Renal cortex interstitium (tissue), 15 donors: ENCODE measurements at places on chromosomes 16 and 17. TPM values are rescaled to one million over a fixed set of nuclear protein-coding genes. Genes with fewer than 3 reads are reported as not detected.

KRT34 gene
- not detected for polyA plus RNA-seq

USP6 gene
- 10.4 TPM for polyA plus RNA-seq

SLC4A1 gene
- 12.1 TPM for polyA plus RNA-seq

KCNJ2 gene
- 3.1 TPM for polyA plus RNA-seq

RSL1D1 gene
- polyA plus RNA-seq: 289 TPM

RNF222 gene
- polyA plus RNA-seq: 0.07 TPM

DHRS7C gene
- polyA plus RNA-seq: not detected

KRT15 gene
- polyA plus RNA-seq: 0.72 TPM

GRCh38 chr16:75593308-75593707 lies 27.1 kb downstream of the GABARAPL2 start:
- DNase-seq: no peak

DNA sequence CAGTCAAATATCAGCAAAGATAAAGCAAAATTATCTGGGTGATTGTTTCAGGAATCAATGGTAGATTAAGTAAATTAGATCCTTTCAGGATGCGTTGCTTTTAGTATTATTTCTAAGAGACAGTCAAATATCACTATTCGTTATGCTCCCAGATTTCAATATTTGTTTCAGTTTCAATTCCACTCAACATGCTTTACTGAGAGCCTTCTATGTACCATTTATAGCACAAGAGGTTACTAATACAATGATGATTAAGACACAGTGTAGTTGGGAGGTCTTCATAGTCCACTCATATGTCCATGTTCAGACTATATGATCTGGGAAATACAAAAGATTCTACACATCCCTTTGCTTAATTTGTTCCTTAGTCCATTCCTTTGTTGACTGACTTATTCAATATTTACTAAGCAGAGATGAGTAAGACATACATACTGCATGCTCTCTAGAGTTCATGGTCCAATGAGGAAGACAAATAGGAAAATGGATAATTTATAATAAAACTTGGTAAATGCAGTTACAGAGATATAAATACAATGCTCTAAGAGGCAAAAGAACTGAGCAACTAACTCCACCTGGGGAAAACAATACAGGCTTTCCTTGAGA lies 88.2 kb upstream of the NOG start:
- no peak for DNase-seq

GRCh38 chr17:77698903-77699623 lies 259.4 kb upstream of the TNRC6C start:
- no peak for DNase-seq

DNA sequence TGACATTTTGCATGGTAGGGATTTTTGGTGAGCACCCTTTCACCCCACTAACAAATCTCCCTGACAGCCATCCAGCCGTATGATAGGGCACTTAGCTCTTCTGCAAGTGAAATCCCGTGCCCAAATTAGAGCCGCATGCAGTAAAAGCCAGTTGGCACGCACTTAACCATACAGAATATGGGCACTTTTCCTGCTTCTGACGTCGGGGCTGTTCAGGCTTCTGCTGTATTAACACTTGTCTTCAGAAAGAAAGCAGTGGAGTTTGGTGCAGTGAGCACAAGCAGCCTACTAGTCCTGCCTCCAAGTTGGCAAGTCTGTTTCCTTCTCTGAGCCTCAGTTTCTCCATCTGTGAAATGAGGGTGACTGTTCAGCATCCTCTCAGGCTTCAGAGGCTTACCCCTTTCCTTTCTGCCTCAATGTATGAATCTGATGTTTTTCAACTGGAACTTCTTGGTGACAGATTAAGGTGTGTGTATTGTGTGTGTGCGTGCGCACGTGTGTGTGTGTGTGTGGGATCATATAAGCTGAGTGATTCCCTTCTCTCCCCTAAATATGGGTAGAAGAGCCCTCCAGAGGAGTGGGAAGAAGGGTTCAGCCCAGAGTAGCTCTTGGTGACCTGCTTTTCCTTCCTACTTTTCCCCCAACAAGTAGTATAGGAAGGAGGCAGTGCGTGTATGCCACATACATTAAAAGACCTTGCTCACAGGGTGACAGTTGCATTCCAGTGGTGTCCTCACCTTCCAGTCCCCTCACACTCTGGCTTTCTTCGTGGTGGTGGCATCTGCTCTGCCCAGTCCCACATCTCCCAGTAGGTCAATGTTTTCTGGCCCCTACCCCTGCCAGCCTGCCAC lies 19.0 kb downstream of the IGF2BP1 start:
- no peak for DNase-seq

DNA sequence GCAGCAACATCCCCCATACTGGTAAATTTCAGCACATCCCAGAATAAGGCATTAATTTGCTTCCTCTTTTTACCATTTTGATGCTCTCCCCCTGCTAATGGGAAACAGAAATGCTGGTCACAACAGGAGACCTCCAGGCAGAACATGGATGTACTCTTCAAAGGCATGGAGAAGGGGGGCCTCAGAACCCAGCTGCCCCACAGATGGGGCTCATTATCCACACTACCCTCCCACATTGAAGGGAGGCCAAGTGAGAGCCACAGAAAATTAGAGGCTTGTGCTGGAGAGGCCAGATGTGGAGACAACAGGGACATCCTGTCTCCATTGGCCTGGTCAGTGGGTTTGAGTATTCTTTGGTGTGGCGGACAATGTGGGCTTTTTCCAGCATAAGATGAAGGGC lies 150.1 kb upstream of the CDH11 start:
- no peak for DNase-seq

- DNase-seq: no peak
These were observed 4.4 kb upstream of the LHX1 start for GRCh38 chr17:36932694-36933511.

DNA sequence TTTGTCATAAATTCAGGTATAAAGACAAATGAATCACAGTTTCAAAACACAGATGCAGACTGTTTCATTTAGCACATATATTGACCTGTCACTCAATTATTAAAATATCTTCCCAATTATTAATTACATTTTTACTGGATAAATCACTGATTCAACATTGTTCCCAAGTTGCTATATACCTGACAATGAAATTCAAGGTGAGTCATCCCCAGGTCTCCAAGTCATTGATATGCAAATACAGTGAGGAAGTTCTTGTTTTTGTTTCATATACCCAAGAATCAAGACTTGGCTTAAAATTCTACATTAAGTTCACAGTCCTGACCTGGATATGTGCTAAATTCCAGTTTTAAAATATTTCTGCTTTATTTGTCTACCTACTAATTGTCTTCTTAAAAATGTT lies 599.3 kb upstream of the PSMD7 start:
- no peak for DNase-seq

- DNase-seq: no peak
These were observed 32.4 kb downstream of the XPO6 start for GRCh38 chr16:28179354-28179753.

DNA sequence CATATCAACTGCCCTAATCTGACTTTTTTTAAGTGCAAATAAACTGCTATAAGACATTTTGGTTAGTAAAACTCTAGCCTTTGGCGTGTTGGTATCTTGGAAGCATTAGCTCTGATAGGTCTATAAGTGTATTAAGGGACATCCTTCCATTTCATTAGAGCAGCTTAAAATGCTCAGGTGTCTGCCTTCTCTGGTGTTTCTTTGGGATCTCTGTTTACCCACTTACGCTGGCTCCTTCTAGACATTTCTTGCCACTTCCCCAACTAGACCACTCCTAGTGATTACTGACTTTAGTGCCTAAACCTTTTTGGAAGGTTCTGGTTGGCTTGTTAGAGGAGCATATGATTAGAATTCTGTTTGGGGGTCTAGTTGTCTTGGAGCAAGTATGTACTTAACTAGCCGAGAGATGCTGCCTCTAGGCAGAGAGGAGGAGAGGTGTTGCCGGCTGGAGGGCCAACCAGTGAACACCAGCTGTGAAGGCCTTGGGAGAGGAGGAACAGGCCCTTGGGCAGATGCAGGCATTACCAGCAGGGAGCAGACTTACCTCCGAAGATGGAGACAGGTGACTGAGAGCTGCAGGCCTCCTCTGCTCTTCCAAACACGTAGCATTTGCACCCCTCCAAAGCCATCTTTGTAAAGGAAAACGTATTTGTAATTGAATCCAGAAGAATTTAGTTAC lies 15.2 kb upstream of the CLEC18C start:
- no peak for DNase-seq

DNA sequence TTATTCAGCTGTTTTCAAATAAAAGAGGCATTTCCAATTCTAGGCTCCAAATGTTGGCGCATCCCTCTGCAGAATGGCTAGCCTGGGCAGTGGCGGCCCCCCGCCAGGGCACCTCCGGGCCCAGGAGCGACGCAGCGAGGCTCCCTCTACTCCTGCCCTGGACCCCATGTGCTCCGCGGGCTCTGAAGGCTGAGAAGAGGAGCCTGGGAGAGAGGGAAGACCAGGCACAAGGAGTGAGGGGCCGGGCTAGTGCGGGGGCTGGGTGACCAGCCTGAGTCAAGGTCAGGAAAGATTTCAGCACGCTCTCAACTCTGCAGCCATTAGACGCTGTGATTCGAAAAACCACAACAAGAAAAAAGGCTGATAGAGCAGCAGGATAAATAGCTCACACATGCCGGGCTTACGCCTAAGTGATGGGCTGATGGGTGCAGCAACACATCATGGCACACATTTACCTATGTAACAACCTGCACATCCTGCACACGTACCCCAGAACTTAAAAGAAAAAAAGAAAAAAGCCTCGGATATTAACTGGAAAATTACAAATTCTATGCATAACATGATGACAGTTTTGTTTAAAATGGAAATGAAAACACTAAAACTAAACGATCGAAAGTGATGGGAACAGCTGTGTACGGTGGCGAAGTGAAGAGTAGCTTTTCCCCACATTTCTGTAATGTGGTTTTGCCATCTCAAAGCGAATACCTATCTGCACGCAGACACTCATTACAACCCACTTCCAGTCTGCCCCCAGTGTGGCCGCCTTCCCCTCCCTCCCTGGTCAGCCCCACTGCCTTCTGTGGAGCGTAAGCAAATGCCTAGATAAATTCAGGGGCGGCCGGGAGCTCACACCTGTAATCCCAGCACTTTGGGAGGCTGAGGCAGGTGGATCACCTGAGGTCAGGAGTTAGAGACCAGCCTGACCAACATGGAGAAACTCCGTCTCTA lies 44.4 kb downstream of the MAP1LC3B start:
- DNase-seq: no peak

DNA sequence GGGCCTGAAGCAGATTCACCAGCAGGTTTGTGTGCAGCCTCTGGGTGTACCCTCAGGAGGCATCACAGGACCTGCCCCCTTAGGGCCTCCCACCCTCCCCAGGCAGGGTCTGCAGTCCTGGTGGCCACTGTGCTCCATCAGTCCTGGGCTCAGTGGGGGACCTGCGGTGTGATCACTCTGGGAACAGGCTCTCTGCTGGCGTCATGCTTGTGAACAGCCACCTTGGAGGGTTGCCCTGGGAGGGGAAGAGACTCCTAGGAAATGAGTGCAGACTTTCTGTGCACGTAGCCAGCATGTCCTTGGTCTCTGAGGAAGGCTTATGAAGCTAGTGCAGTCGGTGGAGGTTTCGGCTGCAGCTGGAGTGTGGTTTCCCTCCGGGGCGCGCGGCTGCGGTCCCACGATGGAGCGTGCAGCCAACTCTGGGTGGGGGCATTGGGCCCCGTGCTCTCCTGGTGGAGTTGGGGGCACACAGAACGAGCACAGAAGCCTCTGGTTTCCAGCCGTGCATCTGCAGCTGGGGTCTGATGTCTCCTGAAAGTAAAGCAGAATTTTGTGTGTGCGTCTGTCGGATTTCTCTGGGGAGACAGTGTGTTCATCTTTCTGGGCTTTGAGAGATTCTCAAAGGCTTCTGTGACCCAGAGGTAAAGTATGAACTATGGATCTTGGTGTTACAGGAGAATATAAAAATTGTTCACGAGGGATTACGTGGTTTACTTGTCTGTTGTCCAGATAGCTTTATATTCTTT lies 68.1 kb upstream of the ZNF750 start:
- DNase-seq: no peak

- DNase-seq: no peak
These were observed 990 bp upstream of the WNK4 start for GRCh38 chr17:42779304-42779935.

GRCh38 chr16:17166095-17166494 lies 304.7 kb downstream of the XYLT1 start:
- no peak for DNase-seq

DNA sequence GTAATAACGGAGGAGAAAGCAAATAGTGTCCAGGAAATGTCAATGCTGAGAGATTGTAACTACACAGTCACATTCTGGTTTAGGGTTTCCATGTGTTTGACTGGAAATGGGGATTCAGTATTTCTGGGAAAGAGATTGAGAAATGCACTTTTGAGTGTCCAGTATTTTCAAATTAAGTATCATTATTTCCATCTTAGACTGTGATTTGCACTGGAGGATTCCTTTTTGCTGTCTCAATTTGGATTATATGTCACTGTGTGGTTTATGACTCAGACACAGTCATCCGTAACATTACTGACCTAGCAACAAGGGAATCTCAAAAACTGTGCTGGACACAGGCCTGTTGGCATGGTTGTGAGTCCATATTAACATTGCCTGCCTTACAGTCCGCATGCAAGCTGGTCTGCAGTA lies 681.4 kb downstream of the CDH11 start:
- DNase-seq: peak; percentile 30

- no peak for DNase-seq
These were observed 454.9 kb downstream of the SOX9 start for GRCh38 chr17:72575542-72576233.
